ENCODE measurements at places on chromosomes 7 and 10. TPM values are rescaled to one million over a fixed set of nuclear protein-coding genes. Genes with fewer than 3 reads are reported as not detected.

The SLC16A12 gene
- total RNA-seq = not detected

The SFTPA1 gene
- not detected for total RNA-seq

The ARL3 gene
- 3.9 TPM for total RNA-seq

GRCh38 chr7:22571766-22572165 lies 71.8 kb upstream of the STEAP1B start:
- H3K36me3 ChIP-seq = no peaks in the 10 kb centered on the region
- no peak for DNase-seq
- peaks cover 5% of the 10 kb centered on the region for H3K4me1 ChIP-seq
- H3K27me3 ChIP-seq = peaks cover 32% of the 10 kb centered on the region

DNA sequence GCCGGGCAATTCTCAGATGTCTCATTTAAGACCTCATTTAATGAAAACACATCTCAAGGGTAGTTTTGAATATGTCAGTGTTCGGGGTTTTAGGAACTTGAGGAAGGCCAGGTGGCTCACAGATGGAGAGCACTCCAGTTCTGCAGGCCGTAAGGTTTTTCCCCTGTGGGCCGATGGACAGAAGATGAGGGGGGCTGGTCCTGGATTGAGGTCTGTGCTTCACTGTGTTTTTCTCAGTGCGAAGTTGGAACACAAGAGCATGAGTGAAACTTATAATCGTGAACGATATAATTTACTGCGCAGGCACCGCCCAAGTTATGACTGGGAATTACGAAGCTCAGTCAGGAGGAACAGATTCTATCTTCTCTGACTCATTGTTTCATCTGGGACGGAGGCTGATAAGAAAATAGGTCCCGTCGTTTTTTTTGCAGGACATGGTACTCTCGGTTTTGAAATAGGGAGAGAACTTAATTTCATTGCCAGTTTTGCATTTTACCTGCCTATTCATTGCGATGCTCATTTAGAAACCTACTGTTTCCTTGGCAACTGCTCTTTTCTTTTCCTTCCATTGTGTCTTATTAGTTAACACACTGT lies 591.0 kb upstream of the PFKP start:
- no peaks in the 10 kb centered on the region for H3K4me1 ChIP-seq
- no peak overlapping the region for H3K4me3 ChIP-seq
- no peaks in the 10 kb centered on the region for H3K36me3 ChIP-seq
- no peak for DNase-seq
- H3K27me3 ChIP-seq = peaks cover 9% of the 10 kb centered on the region
- no peak overlapping the region for H3K27ac ChIP-seq

GRCh38 chr10:113402602-113403001 lies 150.3 kb upstream of the HABP2 start:
- no peak overlapping the region for H3K27ac ChIP-seq
- H3K36me3 ChIP-seq = no peaks in the 10 kb centered on the region
- no peaks in the 10 kb centered on the region for H3K4me1 ChIP-seq
- H3K4me3 ChIP-seq = no peak overlapping the region
- no peak for DNase-seq

DNA sequence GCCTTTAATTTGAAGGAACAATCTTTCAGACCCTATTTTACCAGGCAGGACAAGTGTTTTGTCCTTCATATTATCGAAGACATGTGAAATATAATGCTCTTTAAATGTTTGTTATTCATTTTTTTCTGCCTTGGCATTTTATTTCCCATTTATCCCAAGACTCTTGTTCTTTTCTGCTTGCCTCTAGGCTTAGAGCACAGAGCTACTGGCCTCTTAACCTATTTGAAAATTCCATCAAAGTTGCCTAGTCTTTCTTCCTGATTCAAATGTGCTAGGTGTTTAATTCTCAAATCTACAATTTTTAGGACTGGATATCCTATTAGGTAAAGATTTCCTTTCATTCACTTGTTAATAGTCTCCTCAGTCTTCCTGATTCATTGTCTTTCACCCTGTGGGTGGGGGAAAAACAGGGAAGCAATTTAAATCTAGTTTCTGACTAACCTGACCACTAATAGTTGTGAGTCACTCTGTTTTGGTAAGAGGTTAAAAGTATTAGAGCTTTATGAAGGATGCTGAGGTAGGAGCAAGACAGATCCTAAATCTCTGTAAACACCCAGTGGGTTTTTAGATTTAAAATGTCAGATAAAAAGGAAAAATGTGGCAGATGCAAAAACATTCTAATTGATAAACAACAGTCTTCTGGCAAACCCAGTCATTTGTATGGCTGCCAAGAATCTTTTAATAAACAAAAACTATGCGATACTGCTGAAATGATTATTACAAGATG lies 1.5 kb downstream of the LIPK start:
- H3K27me3 ChIP-seq = peaks cover 3% of the 10 kb centered on the region
- H3K4me1 ChIP-seq = peaks cover 18% of the 10 kb centered on the region

DNA sequence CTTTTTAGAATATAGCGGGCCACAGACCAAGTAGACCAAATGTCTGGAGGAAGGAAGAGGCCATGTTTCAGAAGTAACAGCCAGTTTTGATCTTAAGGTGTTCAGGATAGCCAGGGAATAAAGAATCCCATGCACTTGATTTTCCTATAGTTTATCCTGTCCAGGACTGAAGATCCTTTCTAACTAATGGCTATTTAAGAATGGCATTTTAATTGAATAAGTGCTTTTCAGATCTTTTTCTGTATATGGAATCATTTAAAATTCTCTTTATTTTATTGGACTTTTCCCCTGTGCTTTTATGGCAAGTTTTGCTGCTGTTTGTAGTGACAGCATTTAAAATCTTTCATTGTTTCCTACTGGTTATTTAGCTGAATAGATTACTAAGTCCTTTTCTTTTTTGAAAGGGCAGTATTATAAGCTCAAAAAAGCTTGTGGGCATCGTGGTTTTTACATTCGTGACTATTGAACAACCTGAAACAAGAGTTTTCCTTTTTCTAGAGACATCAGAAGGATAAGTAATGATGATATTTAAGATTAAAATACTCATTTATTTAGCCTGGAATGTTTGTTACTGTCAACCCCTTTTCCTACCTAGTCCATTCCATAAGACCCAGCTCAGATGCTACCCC lies 2.4 kb downstream of the INPP5F start:
- H3K36me3 ChIP-seq = peaks cover 2% of the 10 kb centered on the region
- peak overlapping the region; percentile 67 for H3K27ac ChIP-seq
- H3K4me3 ChIP-seq = no peak overlapping the region

- DNase-seq = no peak
- H3K27ac ChIP-seq = peak overlapping the region; percentile 3
- peaks cover 37% of the 10 kb centered on the region for H3K4me1 ChIP-seq
Measured at GRCh38 chr7:76329479-76329878, 27.0 kb downstream of the HSPB1 start.

GRCh38 chr7:145784809-145785780 lies 331.5 kb upstream of the CNTNAP2 start:
- peaks cover 2% of the 10 kb centered on the region for H3K36me3 ChIP-seq
- DNase-seq = no peak
- no peaks in the 10 kb centered on the region for H3K27me3 ChIP-seq
- no peak overlapping the region for H3K27ac ChIP-seq
- H3K4me1 ChIP-seq = no peaks in the 10 kb centered on the region

- peak overlapping the region; percentile 95 for H3K27ac ChIP-seq
- H3K4me1 ChIP-seq = peaks cover 68% of the 10 kb centered on the region
- peak overlapping the region; percentile 69 for H3K4me3 ChIP-seq
- H3K36me3 ChIP-seq = no peaks in the 10 kb centered on the region
- no peaks in the 10 kb centered on the region for H3K27me3 ChIP-seq
Measured at GRCh38 chr7:3094701-3095445, 51.2 kb upstream of the CARD11 start.

DNA sequence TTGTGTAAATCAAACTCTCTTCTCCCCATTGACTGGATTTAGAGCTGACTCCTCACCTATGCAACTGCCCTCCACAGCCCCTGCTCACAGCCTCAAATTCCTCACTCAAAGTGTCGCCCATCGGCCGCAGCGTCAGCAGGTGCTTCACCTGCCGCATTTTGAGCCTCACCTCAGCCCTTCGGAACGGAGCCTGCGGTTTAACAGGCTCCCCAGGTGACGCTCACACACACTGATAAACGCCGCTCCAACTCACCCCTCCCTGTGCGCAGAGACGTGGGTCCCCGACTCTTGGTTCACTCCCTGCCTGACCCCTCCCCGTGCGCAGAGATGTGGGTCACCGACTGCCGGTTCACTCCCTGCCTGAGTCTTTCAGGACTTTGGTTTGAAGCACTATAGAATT lies 57.1 kb downstream of the CARD11 start:
- H3K27me3 ChIP-seq = no peaks in the 10 kb centered on the region
- peaks cover 70% of the 10 kb centered on the region for H3K4me1 ChIP-seq
- H3K27ac ChIP-seq = no peak overlapping the region
- H3K4me3 ChIP-seq = no peak overlapping the region

GRCh38 chr10:22489467-22489866 lies 144.2 kb downstream of the SPAG6 start:
- DNase-seq = no peak
- H3K27ac ChIP-seq = no peak overlapping the region
- H3K4me3 ChIP-seq = no peak overlapping the region
- no peaks in the 10 kb centered on the region for H3K36me3 ChIP-seq
- peaks cover 10% of the 10 kb centered on the region for H3K4me1 ChIP-seq
- peaks cover 5% of the 10 kb centered on the region for H3K27me3 ChIP-seq

GRCh38 chr7:135188298-135188984 lies 17.9 kb upstream of the CYREN start:
- H3K27me3 ChIP-seq = no peaks in the 10 kb centered on the region
- H3K4me3 ChIP-seq = no peak overlapping the region
- DNase-seq = no peak
